ENCODE measurements at places on chromosomes 11 and 22.

DNA sequence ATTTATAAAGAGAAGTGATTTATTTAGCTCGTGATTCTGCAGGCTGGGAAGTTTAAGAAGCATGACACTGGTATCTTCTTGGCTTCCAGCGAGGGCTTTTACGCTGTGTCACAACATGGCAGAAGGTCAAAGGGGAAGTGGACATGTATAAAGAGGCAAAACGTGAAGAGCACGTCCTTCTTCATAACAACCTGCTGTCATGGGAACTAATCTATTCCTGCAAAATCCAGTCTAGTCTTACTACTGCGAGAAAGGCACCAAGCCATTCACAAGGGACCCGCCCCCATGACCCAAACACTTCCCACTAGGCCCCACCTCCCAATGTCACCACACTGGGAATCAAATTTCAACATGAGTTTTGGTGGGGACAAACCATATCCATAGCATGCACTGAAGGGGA, 58.3 kb downstream of the AMOTL1 start:
- peak; percentile 39 for DNase-seq

GRCh38 chr11:108196901-108197300, 25.5 kb downstream of the NPAT start:
- no peak for DNase-seq

DNA sequence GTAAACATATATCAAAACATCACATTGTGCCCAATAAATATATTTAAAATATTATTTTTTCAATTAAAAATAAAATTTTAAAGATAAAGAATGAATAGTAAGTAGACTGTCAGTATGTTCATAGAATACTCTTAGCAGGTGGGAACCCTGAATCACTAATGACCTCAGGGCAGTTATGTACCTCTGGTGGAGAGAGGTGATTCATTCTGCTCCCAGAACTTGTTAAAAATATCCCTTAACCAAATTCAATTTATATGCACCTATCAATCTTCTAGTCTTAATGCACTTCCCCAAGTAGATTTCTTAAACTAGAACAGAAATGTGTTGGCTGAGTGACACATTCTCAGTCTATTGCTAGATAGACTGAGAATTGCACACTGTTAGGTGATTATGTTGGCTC, 183.9 kb upstream of the SYN3 start:
- DNase-seq, result no peak

DNA sequence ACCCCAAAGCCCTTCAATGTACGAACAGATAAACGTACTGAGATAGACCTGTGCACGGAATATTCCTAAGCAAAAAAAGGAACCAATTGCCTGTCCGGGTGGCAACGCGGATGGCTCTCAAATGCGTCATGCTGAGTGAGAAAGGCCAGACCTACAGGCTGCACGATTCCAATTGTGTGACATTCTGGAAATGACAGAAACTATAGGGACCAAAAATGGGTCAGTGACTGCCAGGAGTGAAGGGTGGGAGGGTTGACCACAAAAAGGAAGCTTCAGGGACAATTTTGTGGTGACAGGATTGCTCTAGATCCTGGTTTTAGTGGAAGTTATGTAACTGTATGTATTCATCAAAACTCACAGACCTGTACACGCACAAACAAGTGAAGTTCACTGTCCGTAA, 24.0 kb upstream of the SYT8 start:
- DNase-seq, result peak; percentile 10

DNA sequence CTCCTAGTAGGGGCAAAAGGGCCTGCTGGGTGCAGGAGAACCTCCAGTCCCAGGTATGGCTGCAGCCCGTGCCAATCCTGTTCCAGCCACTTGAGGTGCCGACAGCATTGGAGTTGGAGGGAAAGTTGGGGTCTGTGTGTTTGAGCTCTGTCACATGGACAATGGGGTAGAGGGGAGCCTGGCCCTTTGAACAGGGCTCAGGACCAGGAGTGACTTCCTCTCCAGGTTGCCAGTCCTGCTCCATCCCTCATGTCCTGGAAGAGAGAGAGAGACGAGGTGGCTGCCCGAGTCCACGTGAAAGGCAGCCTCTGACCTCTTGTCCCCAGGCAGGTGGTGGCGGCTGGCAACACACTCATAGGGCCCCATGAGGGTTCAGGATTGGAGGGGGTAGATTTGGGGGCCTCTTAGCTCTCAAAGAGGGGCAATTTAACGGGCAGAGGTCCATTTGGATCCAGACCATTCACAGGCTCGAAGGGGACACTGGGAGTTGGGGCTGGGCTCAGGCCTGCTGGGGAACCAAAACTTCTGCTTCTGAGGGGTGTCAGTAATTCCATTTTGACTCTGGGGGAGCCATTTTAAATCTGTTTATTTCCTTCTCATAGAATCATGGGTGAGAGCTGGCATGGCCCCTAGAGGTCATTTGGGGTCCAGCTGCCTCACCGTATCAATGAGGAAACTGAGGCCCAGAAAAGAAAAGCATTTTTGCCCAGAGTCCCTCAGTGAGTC, 4.1 kb downstream of the ADORA2A start:
- no peak for DNase-seq

All from OCI-M1 (cell line).